ENCODE measurements at places on chromosomes 3 and 15.
A peak's percentile ranks its signal among the peaks of the same experiment; 100 is the strongest.

DNA sequence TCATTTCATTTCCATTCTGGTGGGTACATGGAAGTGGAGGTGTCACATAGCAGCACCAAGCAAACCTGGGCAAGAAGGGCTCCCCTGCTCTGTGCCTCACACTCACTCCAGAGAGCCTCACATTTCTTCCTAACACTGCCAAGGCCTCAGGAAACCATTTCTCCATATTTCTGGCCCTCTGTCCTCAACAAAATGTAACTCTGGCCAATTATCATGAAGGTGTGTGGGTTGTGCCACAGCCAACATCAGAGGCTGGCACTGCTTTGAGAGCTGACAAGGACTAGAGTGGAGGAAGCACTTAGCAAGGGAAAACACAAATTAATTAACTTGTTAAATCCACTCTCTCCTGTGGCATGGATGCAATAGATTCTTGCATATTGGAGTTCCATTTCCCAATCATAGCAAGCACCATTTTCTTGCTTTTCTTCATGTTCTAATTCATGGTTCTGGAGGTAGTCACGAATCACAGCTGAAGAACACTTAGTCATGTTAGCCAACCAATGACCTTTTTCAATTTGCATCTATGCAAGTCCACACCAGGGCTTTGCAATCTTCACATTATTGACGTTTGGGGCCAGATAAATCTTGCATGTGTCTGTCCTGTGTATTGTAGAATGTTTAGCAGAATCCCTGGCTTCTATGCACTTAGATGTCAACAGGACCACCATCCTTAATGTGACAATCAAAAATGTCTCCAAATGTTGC lies 241.1 kb downstream of the PLCL2 start:
- DNase-seq: no peak

- peak; percentile 57 for DNase-seq
These were observed 16.0 kb upstream of the EID1 start for GRCh38 chr15:48861813-48862431.

DNA sequence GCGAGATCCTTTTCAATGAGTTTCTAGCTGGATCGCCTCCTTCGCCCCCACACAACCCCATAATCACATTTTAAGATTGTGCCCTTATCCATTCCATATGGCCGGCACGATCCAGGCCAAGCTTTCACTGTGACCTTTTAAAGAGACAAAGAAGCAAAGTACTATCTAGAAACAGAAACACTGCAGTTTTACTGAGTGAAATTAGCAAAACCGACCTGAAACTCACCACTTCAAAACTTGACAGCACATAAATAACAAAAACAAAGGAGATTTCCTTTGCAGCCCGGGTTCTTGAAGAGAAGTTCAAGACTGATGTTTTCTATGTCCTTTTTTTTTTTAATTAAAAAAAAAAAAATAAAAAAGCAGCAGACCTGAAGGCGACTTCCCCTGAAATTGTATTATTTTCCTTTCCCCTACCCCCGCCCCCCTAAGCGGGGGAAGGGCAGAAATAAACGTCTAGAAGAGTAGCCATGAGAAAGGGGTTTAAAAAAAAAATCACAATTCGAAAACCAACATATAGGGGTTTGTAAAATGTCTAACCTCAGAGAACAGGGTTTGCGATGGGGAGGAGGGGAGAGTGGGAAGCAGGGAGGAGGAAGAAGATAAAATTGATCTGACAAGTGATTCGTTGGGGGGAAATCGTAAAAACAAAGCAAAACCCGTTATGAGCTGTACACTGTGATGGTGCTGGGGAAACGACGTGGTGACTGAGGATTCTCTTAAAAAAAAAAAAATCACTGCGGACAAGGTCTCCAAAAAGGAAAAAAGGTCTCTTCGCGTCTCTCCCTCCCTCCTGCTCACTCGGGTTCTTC lies 1.5 kb downstream of the SATB1 start:
- DNase-seq: no peak

DNA sequence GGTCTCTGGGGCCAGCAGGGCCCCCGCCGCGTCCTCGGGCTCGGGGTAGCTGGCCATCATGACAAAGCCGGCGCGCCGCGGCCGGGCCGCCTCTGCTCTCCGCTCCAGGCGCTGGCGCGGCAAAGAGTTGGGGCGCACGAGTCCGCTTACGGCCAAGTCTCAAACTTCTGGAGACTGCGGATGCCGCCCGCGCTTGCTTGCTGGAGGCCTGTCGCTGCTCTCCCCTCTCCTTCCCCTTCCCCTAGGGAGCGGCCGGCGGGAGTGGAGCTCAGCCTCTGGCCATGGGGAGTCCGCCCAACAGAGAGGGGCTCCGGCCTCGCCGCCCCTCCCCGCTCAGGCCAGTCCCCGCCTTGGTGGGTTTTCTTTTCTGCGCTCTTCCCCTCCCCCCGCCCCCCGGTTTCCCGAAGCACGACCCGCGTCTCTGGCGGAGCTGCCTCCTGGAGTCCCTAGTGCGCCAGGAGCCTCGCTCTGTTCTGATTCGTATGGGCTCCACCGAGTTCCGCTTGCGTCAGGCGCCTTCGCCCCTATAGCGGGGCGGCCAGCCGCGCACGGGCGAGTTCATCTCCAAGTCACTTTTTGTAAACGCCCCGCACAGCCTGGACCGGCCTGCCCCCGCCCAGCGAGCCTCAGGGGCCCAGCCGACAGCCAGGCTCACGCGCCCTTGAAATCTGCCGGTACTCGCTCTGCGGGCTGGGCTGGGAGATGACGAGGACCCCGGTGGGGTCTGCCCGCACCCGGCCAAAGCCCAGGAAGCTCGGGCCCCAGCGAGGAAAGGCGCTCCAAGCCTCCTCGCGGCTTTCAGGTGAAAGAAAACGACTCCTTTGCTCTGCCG lies at the start of the genes FOXL2 and FOXL2NB:
Gene FOXL2, minus strand, starts transcription at position 475 of the 832 bp plus-strand sequence. Its CDS starts 415 bp downstream, at position 60.
Gene FOXL2NB, plus strand, starts transcription at position 555 of the 832 bp plus-strand sequence. Its CDS starts 148 bp downstream, at position 703.
- no peak for DNase-seq

DNA sequence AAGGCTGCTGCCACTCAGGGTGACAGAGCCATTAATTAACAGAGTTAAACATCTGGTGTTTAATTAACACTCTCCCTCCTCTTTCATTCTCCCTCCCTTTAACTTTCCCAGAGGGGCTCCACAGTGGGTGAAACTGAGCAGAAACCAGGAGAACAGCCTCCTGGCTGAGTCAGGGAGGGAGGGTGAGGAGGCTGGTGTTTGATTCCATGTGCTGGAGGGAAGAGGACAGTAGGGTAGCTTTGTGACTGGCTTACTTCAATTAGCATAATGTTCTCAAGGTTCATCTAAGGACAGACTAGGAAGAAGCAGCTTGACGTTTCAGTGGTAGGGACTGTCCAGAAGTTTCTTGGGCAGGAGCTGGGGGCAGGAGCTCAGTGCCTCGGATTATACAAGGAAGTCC lies 62.8 kb downstream of the SEMA5B start:
- DNase-seq: peak; percentile 37

- DNase-seq: no peak
These were observed 19.2 kb upstream of the UBE2Q2 start for GRCh38 chr15:75823860-75824613.

- DNase-seq: no peak
These were observed 109.6 kb upstream of the ABI3BP start for GRCh38 chr3:101102678-101103296.

DNA sequence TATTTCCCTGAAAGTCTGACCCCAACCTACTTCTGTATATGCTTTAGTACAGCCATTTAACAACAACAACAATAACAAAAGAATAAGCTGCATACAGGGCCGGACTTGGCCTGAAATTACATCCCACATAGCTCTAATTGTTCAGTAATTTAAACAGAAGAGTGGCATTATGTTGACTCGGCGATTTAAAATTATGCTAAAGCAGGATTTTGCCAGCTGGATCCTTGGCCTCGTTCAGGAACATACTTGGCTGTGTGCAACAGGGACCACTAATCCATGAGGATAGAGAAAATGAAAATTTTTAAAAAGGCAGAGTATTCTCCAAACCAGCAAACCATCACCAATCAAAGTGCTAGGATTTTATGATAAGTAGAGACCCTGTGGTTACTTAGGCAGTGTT lies 433.1 kb upstream of the RBMS3 start:
- no peak for DNase-seq

Data from NCI-H1694 (cell line).